H9 (cell line): ENCODE measurements at places on chromosomes 12 and 14. TPM values are rescaled to one million over a fixed set of nuclear protein-coding genes. Genes with fewer than 3 reads are reported as not detected.

DNA sequence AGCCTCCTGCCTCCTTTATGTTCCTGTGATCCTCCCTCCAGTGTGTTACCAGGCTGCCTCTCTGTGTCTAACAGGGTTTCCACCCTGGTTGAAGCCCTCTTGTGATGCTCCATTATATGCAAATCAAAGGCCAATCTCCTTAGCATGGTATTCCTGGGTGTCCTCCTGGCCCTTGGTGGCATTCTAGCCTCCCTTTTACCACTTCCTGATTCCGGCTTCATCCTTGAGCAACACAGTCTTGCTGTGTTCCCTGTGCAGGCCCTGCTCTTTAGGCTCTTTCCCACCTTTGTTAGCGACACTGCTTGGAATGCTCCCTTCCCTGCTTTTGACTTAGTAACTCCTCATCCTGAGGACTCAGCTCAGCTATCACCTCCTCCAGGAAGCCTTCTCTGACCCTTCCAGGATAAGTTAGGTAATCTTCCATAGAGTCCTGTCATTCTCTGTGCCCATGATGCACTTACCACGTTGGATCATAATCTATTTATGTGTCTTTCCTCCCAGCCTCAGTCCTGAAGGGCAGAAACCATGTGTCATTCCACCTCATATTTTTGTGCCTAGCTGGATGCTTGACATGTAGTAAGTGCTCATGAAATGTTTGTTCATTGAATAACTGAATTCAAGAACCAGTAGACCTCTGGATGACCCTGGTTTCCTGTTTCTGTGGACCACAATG lies 37.3 kb downstream of the PRKCH start:
- H3K27ac ChIP-seq, result no peak overlapping the region
- no peak for DNase-seq
- H3K4me3 ChIP-seq, result no peak overlapping the region
- H3K27me3 ChIP-seq, result no peaks in the 10 kb centered on the region

- no peak overlapping the region for H3K27ac ChIP-seq
- no peaks in the 10 kb centered on the region for H3K36me3 ChIP-seq
- H3K4me1 ChIP-seq, result no peaks in the 10 kb centered on the region; the same call in 1 of the 2 replicates
- DNase-seq, result no peak
These were observed 269.4 kb upstream of the NOVA1 start for GRCh38 chr14:26867171-26867757.

DNA sequence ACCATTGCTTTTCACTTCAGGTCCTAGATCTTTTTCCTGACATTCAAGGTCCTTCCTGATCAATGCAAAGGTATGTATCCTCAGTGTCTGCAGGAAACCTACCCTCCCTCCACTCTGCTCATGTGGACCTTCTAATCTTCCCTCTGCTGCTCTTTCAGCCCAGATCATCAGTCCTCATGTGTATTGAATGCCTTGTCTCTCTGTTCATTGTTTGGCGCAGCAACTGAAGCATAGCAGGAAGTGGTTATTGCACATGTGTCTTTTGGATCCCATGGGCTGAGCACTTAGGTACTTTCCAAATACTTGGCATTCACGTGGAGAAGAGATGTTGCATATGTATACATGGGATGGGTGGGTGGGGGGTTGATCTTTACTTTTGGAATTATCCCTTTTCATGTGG lies 4.3 kb upstream of the NIN start:
- no peak overlapping the region for H3K27ac ChIP-seq
- DNase-seq, result no peak
- peaks cover 12% of the 10 kb centered on the region for H3K27me3 ChIP-seq

DNA sequence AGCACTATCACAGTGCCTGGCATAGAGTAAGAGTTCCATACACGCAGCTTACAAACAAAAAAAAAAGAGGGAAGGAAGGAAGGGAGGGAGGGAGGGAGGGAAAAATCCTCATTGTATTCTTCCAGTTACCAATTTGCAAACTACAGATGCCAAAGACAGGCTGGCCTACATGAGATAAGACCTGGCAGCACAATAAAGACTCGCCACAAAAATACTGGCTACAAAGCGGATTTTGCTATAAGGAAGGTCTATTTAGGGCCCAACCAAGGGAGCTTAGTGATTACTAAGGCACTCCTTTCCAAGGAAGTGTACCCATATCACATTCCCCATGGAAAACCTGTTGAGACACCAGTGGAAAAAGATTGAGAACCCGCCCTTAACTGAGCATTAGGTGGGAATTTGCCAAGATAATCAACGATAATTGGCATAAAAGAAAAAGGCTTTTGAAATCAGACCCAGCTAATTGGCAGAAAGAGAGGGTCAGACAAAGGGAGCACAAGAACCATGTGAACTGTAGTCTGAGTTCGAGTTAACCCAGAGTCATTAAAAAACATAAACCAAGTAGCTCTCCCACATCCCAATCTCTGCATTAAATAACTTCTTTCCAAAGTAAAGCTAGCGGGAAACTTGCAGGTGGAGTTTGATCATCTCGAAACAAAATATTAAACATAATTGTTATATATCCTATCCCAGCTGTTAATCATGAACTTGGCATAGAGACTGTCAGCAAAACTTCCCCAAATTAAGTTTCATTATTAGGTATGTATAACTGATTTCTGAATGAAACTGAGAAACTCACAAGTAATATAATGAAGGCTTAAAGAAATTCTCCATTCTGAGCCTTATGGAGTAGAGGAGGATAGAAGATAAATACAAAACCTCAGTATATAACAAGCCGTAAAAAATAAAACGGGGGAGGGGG lies 50.1 kb downstream of the PHLDA1 start:
- no peak for DNase-seq
- H3K4me3 ChIP-seq, result no peak overlapping the region
- H3K27me3 ChIP-seq, result no peaks in the 10 kb centered on the region

- peak overlapping the region; percentile 50 for H3K27ac ChIP-seq
- H3K36me3 ChIP-seq, result peaks cover 38% of the 10 kb centered on the region
- DNase-seq, result peak; percentile 64
- H3K4me1 ChIP-seq, result peaks cover 6% of the 10 kb centered on the region; the same call in 1 of the 2 replicates
- peak overlapping the region; percentile 93 for H3K4me3 ChIP-seq
These were observed 107.7 kb downstream of the ESR2 start for GRCh38 chr14:64186231-64187129.

GRCh38 chr12:104944252-104944651 lies 13.8 kb downstream of the SLC41A2 start:
- H3K27ac ChIP-seq, result no peak overlapping the region
- no peak overlapping the region for H3K4me3 ChIP-seq
- peaks cover 11% of the 10 kb centered on the region; the same call in 1 of the 2 replicates for H3K36me3 ChIP-seq
- H3K27me3 ChIP-seq, result no peaks in the 10 kb centered on the region
- DNase-seq, result no peak

DNA sequence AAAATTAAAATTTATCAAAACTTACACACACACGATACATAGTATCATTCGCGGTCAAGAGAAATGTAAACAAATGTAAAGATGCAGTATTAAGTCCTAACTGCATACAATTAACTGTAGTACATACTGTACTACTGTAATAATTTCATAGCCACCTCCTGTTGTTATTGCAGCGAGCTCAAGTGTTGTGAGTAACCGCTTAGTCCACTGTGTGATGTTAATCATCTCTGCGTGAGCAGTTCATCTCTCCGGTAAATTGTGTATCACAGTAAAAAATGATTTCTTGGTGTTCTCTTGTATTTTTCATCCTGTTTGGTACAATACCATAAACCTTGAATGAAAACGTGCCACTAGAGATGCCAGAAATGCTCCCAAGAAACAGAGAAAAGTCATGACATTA lies 6.5 kb downstream of the EPS8 start:
- H3K4me1 ChIP-seq, result no peaks in the 10 kb centered on the region
- no peaks in the 10 kb centered on the region for H3K36me3 ChIP-seq
- H3K4me3 ChIP-seq, result no peak overlapping the region
- no peak for DNase-seq
- H3K27ac ChIP-seq, result no peak overlapping the region
- H3K27me3 ChIP-seq, result no peaks in the 10 kb centered on the region

GRCh38 chr12:105985383-105985782 lies 153.4 kb downstream of the NUAK1 start:
- peaks cover 3% of the 10 kb centered on the region; the same call in 1 of the 2 replicates for H3K4me1 ChIP-seq
- H3K4me3 ChIP-seq, result no peak overlapping the region
- DNase-seq, result no peak
- H3K27me3 ChIP-seq, result no peaks in the 10 kb centered on the region
- H3K27ac ChIP-seq, result no peak overlapping the region
- H3K36me3 ChIP-seq, result no peaks in the 10 kb centered on the region

GRCh38 chr14:56543436-56543835 lies 36.2 kb upstream of the TMEM260 start:
- no peak for DNase-seq
- H3K27me3 ChIP-seq, result no peaks in the 10 kb centered on the region
- H3K27ac ChIP-seq, result no peak overlapping the region
- H3K36me3 ChIP-seq, result no peaks in the 10 kb centered on the region

DNA sequence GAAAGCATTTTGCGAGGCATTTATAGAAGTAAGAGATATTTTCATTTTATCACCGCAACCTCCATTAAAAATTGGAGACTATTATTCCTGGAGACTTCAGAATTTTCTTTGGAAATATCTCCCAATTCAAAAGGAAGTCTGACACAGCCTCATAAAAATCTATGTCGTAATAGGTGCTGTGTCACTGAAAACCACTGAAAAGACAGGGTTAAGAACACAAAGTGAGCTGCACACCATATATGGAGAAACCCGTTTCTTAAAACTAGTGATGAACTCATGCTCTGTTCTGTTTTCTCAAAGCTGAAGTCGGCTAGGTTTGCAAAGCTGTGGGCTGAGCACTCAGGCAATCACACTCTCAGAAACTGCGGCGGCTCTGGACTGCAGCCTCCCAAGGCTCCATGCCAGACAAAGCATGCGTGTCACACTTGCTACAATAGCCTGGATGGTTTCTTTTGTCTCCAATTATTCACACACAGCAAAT lies at the start of gene GLIPR1:
TSS of gene GLIPR1 (plus strand) at position 287 of the 481 bp plus-strand sequence. CDS start at position 413, 126 bp downstream.
- H3K4me3 ChIP-seq, result no peak within 1 kb of the TSS
- DNase-seq, result no peak
- no peak within 1 kb of the TSS for H3K27ac ChIP-seq
- H3K27me3 ChIP-seq, result no peaks in the 10 kb centered on the region

Gene HIGD1C
- total RNA-seq, result not detected in 2 replicates

Gene FLVCR2
- 6.1 and 7.1 TPM in 2 replicates for total RNA-seq

Gene MYH6
- 0.07 and 0.13 TPM in 2 replicates for total RNA-seq

Gene HOTAIR
- not detected in 2 replicates for total RNA-seq
